NCI-H2227 treated with DMSO at 0.1 percent for 48 hours (cell line): ENCODE measurements at places on chromosomes 16 and 17.

DNA sequence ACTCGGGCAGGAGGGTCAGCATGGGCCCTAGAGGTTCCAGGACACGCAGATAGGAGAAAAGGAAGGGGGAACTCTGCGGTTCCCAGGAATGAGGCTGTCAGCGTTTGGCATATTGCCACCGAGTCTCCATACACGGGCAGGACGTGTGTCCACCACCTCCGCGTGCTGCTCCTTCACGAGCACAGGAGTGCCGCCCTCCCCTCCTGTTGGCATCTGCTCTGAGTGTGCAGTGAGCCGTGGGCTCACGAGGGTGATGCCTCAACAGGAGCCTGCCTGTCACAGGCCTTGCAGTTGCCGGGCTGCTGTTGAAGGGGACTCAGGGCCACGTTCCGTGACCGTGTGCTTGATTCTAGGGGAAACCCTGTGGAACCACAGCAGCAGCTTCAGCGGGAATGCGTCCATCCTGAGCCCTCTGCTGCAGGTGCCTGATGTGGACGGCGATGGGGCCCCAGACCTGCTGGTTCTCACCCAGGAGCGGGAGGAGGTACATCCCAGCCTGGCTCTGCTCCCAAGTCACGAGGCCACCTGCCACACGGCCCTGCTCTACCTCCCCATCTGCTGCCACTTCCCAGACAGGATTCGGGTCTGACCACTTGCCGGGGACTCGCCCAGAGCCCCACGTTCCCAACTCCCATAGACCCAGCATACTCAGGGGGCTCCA, 14.6 kb downstream of the RGS11 start:
- DNase-seq = no peak

DNA sequence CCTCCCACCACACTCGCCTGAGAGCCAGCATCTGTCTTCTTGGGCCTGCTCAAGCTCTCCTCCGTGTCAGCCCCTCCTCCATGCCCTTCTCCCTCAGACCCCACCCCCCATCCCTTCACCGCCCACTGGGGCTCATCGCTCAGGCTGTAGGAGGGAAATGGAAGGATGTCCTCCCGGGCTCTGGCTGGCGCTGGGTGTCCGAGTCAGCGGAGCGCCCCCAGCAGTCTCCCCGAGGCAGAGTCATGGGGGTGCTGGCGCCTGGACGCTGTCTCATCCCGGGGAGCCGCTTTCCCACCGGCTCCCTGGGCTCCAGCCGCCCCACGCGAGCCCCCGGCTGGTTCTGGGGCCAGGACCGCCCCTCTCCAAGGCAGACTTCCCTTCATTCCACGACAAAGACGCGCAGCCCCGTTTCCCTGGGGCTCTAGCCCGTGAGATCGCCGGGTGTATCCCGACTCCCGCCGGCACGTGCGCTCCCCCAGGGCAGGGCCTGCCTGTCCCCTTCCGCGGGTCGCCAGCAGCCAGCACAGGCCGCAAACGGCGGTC, 428 bp upstream of the ANTKMT start:
- DNase-seq = peak; percentile 87

DNA sequence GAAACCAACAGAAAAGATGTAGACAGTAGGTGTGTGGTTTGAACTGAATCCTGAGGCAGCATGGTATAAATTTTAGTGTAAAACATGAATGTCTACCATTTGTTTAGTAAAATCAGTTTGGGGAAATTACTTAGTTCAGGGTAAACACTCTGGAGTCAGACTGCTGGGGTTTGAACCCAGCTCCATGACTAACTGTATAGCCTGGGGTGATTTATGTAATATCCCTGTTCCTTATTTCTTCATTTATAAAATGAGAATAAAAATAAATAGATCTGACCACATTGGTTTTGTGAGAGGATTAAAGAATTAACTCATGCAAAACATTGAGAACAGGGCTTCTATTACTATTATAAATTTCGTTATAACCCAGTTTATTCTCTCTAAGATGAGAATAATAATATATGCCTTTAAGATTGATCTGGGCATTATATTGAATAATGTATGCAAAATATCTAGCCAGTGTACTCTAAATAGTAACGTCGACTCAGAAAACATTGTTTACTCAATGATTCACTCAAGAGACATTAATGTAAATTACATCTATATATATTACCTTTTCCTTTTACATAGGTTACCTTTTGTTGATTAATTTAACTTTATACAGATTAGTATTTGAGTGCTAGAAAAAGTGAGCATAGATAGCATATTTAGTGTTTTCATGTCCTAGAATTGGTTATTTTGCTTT, 120.6 kb upstream of the KCNJ16 start:
- no peak for DNase-seq

GRCh38 chr16:87312008-87312407, 5.2 kb downstream of the C16orf95 start:
- DNase-seq = no peak

- peak; percentile 66 for DNase-seq
Measured at GRCh38 chr17:45895969-45896785, 1.8 kb downstream of the MAPT start.

- no peak for DNase-seq
Measured at GRCh38 chr16:80671281-80671849, 130.6 kb downstream of the DYNLRB2 start.

GRCh38 chr16:88196471-88197400, 186.0 kb upstream of the ZNF469 start:
- DNase-seq = no peak

DNA sequence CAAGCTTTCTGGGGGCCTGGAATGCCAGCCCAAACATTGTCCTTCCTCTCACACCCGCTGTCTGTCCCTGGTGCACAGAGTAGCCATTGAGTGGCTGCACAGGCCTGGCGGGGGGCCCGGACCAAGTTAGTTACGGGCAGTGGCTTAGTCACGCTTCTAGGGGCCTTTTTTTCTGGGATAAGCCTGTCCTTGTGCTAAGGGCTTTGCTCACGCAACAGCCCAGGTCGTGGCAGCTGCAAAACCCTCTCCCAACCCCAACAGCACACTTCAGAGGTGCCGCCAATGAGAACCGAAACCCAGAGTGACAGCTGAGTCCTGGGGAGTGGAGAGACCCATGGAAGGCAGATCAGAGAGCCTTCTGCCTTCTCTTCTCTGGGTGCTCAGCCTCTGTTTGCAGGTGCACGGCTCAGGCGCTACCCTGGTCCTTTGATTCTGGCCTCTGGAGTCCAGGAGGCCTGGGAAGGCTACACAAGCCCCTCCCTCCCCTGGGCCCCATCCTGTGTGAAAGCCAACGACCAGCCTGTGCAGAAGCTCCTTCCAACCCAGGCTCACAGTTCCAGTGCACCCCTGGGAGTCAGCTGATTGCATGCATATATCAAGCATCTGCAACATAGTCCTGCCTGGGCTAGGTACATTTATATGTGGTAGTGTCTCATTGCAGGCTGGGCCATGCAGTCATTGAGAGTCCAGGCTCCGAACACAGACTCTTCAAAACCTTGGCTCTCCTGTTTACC, 9.1 kb downstream of the WSCD1 start:
- no peak for DNase-seq

GRCh38 chr16:79071424-79071823, 529.1 kb downstream of the MAF start:
- DNase-seq = no peak

DNA sequence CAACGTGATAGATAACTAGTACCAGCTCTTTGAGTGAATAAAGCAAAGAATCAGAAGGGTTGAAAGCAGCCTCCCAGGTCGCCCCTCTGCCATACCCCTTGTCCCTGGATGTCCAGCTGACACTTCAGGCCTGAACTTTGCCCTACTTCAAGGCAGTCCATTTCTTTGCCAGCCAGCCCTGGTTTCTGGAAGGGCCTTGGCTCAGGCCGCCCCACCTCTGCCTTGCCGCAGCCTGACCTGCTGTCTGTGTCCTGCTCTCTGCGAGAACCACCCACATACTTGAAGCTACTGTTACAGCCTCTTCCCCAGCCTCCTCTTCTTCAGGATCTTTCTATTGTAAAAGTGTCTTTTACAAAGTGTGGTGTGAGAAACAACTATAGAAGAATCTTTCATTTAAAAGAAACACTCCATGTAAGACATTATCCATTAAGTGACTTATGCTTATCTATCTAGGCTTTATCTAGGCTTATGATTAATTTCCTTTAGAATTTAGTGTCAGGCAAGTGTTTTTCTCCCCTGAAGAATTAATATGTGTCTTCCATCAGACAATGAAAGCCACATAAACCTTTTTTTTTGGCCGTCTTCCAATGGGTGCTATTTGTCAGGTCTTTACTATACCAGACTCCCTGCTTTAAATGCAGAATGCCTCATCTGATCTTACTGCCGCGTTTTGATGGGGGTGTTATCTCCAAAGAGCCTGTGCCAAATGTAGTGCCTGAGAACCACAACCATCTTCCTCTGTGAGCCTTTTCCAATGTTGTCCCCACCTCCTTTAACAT, 133.9 kb downstream of the SOCS1 start:
- DNase-seq = no peak

DNA sequence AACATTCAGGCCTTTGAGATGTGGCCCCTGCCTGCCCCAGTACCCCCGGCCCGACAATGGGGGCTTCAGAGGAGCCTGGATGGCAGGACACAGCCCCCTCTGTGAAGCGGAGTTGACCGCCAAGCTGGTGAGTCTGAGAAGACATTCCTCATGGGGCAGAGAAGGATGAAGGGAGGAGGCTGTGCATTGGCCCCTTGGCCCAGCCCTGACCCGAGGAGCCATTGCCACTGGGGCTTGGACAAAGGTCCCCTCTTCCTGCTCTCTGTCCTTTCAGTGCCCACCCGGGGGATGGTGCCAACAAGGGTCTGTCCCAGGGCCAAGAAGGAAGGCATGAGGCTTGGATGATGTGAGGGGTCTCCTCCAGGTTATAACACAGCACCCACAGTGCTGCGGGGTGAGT, 30.9 kb upstream of the PHB1 start:
- no peak for DNase-seq

GRCh38 chr17:18159551-18160120, 24.0 kb upstream of the ALKBH5 start:
- DNase-seq = no peak

DNA sequence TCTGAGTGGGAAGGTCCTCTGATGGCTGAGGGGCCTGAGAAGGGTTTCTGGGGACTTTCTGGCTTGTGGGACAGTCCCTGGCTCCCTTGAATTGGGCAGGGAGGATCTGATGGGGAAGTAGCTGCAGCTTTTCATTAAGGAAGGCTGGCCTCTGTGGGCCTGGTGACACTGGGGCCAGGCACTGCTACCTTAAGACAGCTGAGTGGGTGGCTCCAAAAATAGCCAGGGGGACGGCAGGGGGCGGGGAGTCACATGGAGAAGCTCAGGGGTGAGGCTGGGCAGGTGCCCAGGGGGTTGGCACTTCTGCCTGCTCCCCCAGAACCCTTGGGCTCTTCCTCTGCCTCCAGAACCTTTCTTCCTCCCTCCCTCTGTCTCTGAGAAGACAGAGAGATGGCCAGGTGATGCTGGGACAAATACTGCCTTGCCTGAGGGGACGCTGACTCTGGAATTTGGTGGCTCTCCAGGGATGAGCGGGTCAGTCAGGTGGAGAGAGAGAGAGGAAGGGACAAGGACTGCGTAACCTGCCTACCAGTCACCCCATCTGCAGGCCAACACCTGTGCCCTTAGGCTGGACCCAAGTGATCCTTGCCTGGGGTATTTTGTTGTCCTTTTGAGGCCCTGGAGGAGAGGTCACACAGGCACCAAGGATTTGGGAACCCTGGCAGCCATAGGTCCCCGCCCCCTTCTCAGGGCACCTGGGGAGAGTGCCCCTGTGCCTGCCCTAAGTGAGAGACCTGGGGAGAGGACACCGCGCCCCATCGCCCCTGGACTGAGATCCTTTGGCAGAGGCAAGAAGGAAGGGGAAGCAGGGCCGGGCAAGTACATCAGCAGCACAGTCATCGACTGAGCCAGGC, 1.7 kb upstream of the SGCA start:
- no peak for DNase-seq

DNA sequence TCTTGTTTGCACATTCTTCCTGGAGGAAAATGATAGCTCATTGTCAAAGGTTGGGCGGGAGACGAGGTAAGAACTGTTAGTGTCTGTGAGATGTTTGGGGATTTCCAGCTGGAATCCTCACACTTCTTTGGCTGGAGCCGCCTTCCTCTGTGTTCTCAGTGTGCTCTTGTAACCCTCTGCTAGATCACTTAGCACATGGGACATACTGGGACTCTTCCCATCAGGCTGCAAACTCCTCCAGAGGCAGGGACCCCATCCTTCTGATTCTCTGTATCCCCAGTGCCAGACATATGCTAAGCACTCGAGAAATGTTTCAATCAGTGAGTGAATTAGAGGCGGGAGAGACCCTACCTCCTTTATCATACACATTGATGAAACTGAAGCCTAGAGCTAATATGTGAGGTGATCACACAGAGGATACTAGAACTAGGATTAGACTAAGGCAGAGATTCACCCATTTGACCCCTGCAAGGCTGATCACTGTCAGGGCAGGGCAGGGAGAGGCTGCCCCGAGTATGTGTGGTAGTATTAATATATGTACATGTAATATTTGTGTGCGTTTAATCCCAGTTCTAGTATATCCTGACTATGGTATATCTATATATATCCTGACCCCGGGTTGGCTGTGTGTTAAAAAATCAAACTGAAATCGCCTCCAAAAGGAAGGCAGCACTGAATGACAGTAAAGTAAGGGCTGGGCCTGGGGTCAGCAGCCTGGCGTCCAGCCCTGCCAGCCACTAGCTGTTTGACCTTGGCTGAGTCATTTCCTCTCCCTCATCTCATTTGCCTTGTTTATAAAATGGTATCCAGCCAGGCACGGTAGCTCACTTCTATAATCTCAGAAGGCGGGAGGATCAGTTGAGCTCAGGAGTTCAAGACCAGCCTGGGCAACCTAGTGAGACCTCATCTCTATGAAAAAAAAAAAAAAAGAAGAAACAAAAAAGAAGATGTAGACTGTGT, 75.5 kb upstream of the TBX2 start:
- DNase-seq = no peak

DNA sequence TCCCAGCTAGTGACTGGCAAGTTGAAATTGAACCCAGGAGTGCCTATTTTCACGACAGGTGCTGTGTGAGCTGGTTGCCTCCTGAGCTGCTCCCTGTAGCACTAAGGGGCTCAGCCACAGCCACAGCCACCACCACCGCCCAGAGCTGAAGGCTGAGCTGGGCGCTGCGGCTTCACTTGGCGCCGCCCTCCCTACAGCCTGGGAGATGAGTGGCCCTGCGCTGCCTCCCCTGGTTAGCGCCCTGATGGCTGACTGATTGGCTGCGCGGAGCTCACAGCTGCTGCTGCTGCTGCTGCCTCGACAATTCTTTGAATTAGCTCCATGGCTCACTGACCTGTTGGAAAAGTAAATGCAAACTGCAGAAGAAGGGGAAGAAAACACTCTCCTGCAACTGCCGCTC, 91.8 kb upstream of the TMEM132E start:
- peak; percentile 30 for DNase-seq

DNA sequence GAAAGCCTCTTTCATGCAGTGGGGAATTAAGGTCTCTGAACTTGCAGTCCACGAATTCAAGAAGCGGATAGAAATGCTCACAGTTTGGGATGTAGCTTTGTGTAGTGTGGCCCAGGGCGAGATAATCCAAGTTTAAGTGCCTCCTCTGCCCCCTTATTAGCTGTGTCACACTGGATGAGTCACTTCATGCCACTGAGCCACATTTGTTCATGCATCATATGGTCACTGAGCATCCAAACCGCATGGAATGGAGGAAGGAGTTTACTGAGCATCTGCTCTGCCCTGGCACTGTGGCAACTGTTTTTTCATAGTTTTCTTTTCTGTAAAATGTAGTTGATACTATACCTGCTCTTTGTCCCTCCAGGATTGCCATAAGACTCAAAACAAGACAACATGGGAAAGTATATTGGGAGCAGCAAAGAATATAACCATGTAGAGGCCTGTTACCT, 15.1 kb upstream of the DHX8 start:
- no peak for DNase-seq
